ACHN (cell line): ENCODE measurements at places on chromosomes 11 and 22.

GRCh38 chr11:131662993-131663392, 292.6 kb downstream of the NTM start:
- no peak for DNase-seq

DNA sequence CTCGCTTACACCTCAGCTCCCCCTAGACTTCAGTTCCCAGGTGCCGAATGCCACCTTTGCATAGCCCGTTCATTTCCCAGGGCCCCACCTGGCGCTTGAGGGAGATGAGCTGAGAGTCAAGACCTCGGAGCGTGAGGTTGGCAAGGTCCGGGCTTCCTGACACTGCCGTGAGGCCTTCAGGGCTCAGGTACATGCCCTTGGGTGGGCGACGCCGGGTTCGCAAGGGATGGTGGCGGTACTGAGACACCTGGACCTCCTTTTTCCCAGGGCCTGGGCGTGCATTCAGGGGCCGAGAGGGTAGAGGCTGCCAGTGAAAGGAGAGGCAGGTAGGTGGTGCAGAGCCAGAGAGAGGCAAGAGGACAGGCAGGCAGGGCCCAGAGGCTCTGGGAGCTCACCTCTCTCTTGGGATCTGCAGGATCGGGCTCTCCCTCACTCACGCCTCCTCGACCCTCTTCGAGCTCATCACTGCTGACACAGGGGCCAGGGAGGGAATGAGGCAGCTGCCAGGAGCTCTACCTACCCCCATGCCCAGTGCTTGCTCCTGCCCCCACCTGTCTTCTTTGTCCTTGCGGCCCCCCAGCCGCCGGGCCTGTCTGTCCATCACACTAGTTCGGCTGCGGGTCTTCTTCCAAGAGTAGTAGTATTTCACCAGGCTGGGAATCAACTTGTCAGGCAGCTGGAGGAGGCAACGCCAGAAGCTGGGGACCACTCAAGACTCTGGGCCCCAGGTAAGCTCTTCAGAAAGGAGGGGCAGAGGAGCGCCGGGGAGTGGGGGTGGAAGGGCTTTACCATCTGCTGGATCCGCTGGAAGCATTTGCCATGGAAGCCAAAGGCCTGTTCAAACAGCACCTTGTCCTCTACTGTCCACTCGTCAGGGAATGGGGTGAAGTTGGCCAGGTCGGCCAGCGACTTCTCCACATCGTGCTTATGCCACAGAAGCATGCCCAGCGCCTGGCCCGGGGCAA, 2.8 kb downstream of the RCOR2 start:
- DNase-seq: no peak

DNA sequence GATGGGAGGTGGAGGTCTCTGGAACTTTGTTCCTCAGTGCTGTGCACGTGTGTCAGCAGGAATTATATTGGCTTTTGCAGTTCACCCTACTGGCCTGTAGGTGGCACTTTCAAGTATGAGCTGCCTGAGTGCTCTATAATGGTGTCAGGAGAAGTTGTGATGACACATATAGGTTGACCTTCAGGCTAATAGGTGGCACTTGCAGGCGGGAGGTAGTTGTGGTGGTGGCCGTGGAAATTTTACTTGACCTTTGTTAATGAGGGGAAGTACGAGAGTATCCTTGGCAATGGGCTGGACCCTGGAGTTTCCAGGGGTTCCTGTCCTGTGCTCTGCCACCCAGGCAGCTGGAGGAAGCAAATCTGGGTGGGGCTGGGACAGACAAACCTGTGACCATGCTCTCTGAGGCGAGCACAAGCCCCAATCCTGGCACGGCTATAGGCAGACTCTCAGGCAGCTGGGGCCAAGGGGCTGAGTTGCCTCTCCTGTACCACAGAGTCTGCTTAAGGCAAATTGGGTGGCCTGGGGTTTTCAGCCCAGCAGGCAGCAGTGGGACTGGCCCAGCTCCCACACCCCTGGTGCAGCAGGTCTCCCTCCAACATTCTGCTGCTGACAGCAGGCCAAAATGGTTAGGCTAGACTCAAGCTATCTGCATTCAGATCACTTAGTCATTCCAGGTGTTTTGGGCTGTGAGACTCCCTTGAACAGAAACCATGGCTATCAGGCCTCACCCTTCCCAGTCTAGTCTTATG, 147.5 kb upstream of the CTSC start:
- peak; percentile 57 for DNase-seq

DNA sequence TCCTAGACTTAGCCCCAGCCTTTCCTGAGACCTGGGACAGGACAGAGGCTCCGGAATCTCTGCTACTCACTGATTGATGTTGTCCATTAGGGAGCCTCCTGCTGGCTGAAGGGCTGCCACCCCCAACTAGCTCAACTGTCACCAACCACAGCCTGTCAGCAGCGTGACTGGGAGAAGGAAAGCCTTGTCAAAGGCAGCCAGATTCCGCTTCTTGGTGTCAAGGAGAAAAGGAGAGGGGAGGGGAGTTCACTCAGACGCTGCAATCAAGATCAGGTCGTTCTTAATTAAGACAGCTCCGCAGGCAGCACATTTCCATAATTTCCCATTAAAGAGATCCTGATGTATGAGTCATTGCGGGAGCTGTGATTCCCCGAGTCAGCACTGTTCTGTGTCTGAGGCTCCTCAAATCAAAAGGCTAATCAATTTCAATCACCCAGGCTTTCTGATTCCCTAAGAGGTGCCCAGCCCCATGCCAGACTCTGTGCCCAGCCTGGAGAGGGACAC, 152.8 kb upstream of the ZBED5 start:
- DNase-seq: peak; percentile 59

- no peak for DNase-seq
Measured at GRCh38 chr11:131749101-131749500, 378.7 kb downstream of the NTM start.

- DNase-seq: no peak
Measured at GRCh38 chr11:119267645-119268044, 49.3 kb downstream of the MCAM start.

- peak; percentile 97 for DNase-seq
Measured at GRCh38 chr11:64317325-64317960, at the start of gene TRMT112. TSS of gene TRMT112 (minus strand) at chr11:64317559. CDS start at chr11:64317526, 33 bp downstream.

DNA sequence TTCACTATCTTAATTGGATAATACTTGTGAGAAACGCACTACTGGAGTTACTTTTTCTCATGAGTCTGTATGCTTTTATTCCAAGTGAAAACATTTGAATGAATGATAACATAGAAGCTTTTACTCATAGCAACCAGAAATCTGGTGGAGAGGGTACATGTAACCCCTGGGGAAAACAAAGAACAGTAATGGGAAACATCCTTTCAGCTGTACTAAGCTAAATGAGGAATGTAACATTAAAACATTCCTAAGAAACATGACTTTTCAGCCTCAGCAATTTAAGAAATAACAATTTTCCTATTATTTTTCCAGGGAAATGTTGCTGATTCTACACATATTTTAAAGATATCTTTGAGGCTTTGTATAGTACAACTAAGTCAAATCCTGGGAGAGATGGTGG, 97.2 kb upstream of the CEP126 start:
- DNase-seq: no peak

DNA sequence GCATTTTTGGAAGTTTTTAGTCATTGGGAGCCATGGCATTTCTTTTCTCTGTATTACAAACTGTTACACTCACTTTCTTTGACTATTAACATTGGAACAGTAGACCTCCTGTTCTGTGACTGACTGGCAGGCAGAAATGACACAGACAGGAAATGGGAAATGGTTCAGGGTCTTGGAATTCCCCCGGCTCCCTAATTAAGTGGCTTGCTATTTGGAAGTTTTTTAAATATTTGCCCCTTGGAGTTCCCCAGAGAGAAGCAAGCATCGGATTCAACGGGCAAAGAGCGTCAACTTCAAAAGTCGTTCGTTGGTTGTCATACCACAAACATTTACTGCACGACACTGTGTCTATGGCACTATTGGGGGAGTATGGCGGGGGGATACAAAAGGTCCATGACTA, 1.1 kb upstream of the BIRC2 start:
- peak; percentile 52 for DNase-seq

DNA sequence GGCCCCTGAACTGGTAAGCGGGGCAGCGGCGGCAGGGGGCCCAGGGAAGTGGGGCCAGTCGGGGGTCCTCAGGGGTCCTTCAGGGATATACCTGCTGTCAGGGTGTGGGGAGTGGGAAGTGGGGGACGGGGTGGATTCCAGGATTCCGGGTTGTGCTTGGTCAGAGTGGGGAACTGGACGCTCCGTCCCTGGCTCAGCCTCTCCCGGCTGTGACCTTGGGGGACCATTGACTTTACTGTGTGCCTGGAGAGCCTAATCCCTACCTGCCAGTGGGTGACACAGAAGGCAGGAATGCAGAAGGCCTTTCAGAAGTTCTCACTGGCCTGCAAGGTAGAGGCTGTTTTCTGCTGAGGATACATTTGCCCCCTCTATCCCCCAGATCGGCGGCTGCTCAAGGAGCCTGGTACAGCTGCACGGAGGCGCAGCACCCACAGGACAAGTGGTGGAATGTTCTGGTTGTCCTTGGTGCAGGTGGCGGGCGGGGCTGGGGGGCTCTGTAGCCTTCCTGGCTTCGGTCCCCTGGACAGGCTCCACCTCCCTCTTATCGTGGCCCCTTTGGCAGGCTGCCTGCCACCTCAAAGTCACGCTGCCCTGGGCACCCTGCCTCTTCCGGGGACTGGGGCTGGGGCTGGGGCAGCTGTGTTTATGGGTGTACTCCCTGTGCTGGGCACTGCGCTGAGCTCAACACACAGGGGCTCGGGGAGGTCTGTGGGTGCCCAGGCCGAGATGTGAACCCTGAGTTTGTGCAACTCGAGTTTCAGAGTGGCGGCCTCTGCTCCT, 18.4 kb downstream of the KCNQ1 start:
- DNase-seq: no peak

- no peak for DNase-seq
Measured at GRCh38 chr11:66066751-66067150, 3.3 kb upstream of the PACS1 start.

- DNase-seq: peak; percentile 84
Measured at GRCh38 chr11:129364143-129364654, 11.4 kb upstream of the BARX2 start.

- DNase-seq: no peak
Measured at GRCh38 chr11:69665669-69666068, 9.5 kb downstream of the LTO1 start.

DNA sequence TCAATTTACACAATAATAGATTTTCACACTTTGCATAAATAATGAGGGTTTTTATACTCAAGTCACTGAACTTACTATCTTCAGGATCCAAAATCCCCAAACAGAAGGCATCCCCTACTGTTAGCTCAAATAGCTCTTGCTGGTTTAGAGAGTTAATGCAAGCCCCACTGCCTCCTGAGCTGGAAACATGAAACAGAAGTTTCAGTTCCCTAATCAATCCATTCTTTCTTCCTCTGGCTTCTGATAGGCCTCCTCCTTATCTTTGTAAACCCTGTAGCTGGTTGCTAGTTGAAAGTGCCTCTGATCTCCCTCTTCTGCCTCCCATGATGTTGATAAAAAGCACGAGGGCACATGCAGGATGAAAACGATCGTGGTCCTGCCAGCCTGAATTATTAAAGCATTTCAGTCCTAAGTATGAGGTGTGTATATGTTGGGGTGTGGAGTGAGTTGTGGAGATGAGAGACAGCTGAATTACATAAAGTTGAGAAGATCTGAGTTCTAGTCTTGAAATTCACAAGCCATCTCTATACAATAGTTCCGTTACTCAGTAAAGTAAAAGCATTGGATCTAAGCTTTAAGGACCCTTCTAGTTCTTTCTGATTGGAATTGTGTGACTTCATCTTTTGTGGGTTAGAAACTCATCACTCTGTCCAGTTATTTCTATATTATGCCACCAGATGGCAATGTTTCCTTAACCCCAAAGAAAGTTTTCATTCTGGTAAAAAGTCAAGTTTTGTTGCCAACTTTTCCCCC, 35.0 kb upstream of the EHF start:
- DNase-seq: peak; percentile 66

DNA sequence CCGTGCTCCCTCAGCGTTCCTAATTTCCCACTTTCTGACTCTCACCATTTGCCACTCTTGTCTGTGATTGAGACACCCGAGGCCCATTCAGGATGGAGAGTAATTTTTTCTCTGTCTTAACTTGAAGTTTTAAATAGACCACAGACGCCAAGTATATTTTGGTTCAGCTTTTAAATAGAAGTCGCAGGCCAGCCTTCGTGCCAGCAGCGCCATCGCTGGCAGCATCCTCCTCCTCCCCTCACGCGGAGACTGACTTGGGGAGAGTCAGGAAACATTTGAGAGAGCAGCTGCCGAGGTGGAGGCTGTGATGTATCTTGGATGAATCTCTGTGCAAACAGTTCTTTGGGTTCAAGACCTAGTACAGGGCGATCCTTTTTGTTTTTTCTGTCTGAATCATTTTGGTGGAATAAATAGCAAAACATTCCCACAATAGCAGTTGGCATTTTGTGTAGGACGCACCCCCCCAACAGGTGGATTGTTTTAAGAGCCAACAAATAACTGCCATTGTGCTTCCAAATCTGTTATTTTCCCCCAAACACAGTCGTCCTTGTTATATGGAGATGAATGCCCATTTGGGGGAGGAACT, 889 bp upstream of the DMC1 start:
- DNase-seq: peak; percentile 44

GRCh38 chr11:125270106-125270505, 105.6 kb downstream of the PKNOX2 start:
- DNase-seq: no peak

GRCh38 chr11:118275176-118275575, 11.1 kb upstream of the MPZL2 start:
- DNase-seq: no peak

DNA sequence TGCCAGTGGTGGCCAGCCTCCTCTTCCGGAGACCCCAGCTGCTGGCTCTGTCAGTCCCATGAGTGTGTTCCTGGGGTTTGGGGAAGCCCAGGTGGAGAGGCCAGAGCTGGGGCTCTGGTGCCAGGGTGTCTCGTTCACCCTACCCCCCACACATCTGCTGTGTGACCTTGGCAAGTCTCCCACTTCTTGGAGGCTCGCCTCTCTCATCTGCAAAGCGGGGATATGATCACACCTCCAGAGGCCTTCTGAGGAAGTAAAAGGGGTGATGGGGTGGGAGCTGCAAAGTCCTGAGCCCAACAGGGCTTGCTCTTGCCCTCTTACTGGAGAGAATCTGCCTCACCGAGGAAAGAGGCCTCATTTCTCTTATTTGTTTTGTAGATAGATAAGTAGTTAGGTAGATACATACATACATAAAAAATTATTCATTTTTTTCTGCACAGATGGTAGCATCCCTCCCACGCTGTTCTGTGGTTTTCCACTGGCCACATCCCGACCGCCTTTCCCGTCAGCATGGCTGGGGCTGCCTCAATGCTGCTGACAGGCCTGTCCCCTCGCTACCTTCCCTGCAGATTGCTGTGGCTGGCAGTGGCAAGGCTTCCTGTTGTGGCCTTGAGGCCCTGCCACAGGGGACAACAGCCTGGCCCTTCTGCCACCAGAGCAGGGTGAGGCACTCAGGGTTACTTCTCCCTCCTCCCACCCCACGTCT, 23.9 kb downstream of the MYO7A start:
- no peak for DNase-seq

DNA sequence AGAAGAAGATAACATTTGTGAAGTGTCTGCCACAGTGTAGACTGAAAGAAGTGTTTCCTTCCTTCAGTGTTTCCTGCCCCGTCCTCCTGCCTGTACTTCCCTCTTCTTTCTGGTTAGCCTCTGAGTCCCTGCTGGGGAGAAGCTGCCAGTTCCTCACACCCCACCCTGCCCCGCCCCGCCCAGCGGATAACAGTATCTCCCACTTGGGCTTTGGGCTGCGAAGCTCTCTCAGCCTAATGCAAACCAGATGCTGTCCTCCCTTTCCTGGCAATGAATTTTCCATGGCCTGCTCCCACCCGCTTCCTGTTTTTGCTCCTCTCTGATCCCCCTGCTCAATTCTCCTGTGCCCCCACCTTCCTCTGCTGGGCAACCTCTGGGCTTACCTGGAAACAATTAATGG, 5.2 kb upstream of the RAB3IL1 start:
- DNase-seq: no peak

GRCh38 chr11:6224421-6224820, 10.0 kb downstream of the FHIP1B start:
- DNase-seq: no peak
